T-cell (primary cell): ENCODE measurements at places on chromosomes 1 and 21. TPM values are rescaled to one million over a fixed set of nuclear protein-coding genes. Genes with fewer than 3 reads are reported as not detected.

DNA sequence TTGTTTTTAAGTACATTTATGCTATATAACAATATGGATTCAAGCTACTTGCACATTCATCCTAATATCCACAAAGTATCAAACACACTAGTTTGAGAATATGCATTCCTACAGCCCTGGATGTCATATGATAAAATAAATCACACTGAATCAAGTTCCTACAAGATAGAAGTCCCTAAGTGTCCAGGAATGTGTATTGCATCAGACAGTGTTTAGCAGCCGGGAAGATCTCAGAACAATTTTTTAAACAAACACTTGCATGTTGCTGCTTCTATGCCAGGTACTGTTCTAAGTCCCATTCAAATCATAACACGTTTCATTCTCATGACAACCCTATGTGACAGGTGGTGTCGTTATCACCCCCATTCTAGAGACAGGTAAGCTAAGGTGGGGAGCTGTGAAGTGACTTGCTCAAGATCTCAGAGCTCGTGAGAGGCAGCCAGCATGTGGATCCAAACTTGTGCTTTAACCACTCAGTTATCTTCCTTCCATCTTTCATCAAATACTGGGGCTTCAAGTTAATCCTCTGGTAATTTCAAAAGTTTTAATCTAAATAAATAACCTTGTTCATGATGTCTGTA is 68.3 kb upstream of the KIF26B start:
- no peak overlapping the region for H3K27ac ChIP-seq
- H3K4me3 ChIP-seq: no peak overlapping the region
- H3K4me1 ChIP-seq: no peaks in the 10 kb centered on the region
- H3K27me3 ChIP-seq: no peaks in the 10 kb centered on the region
- DNase-seq: no peak

GRCh38 chr1:44740179-44740617 is 561 bp downstream of the KIF2C start:
- peaks cover 5% of the 10 kb centered on the region for H3K4me1 ChIP-seq
- no peaks in the 10 kb centered on the region for H3K36me3 ChIP-seq
- peak overlapping the region; percentile 84 for H3K27ac ChIP-seq
- DNase-seq: no peak
- H3K27me3 ChIP-seq: no peaks in the 10 kb centered on the region

DNA sequence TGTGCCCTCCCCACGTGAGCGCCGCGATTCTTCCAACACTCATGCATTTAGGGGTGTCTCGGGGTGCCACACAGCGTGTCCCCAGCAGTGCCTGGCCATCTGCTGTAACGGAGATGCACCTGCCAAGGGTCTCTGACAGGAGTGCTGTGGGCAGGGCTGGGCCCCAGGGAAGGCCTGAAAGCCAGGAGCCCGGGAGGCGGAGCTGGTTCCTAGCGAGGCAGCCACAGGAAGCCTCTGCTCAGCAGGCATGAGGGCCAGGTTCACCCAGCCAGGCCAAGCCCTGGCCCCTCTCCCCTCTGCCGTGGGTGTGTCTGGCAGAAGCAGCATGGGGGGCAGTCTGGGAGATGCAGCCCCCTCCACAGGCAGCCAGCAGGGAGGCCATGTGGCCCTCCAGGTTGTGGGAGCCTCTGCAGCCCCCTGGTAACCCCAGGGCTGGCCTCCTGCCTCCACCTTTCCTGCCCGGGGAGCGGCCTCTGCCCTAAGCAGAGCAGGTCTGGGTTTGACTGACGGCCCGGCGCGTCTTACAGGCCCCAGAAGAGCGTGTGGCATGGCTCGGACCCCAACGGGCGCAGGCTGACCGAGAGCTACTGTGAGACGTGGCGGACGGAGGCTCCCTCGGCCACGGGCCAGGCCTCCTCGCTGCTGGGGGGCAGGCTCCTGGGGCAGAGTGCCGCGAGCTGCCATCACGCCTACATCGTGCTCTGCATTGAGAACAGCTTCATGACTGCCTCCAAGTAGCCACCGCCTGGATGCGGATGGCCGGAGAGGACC is 30.4 kb downstream of the SLC19A1 start:
- no peaks in the 10 kb centered on the region for H3K4me1 ChIP-seq
- no peak overlapping the region for H3K27ac ChIP-seq
- DNase-seq: no peak
- H3K4me3 ChIP-seq: no peak overlapping the region
- H3K36me3 ChIP-seq: peaks cover 9% of the 10 kb centered on the region
- H3K27me3 ChIP-seq: no peaks in the 10 kb centered on the region

DNA sequence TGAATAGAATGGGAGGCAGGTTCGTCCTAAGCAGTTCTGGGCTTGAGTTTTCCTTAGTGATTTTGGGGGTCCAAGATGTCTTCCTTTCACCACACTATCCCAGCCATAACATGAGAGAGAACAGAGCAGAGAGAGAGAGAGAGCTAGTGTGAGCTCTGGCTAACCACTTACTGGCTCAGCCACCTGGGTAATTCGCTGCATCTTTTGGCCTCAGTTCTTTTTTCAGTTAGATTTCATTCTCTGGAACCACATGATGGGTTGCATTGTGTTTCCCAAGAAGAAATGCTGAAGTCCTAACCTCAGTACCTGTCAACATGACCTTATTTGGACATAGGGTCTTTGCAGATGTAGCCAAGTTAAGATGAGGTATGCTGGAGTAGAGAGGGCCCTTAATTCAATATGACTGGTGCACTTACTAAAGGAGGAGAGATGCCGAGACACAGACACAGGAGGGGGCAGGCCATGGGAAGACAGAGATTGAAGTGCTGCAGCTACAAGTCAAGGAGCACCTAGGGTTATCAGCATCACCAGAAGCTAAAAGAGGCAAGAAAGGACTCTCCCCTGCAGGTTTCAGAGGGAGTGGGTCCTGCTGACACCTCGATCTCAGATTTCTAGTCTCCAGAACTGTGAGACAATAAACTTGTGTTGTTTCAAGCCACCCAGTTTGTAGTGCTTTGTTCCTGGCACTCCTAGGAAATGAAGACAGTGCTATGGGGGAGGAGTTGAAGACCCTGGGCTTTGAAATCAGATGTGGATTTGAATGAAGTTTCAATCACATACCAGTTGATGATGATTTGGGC is 26.2 kb upstream of the TARBP1 start:
- H3K27me3 ChIP-seq: no peaks in the 10 kb centered on the region
- no peaks in the 10 kb centered on the region for H3K4me1 ChIP-seq
- no peak overlapping the region for H3K4me3 ChIP-seq
- no peaks in the 10 kb centered on the region for H3K36me3 ChIP-seq
- DNase-seq: no peak

GRCh38 chr1:214954617-214954949 is 128.0 kb upstream of the KCNK2 start:
- no peak for DNase-seq
- H3K36me3 ChIP-seq: no peaks in the 10 kb centered on the region
- no peak overlapping the region for H3K4me3 ChIP-seq
- no peaks in the 10 kb centered on the region for H3K27me3 ChIP-seq
- H3K4me1 ChIP-seq: no peaks in the 10 kb centered on the region
- no peak overlapping the region for H3K27ac ChIP-seq

GRCh38 chr1:234971586-234972297 is 156.9 kb downstream of the TOMM20 start:
- no peaks in the 10 kb centered on the region for H3K36me3 ChIP-seq
- H3K27ac ChIP-seq: peak overlapping the region; percentile 3
- peaks cover 5% of the 10 kb centered on the region for H3K4me1 ChIP-seq
- DNase-seq: no peak
- H3K4me3 ChIP-seq: no peak overlapping the region
- H3K27me3 ChIP-seq: no peaks in the 10 kb centered on the region

GRCh38 chr1:44076066-44076465 is 42.6 kb upstream of the KLF17 start:
- H3K36me3 ChIP-seq: no peaks in the 10 kb centered on the region
- H3K27me3 ChIP-seq: no peaks in the 10 kb centered on the region
- H3K4me1 ChIP-seq: no peaks in the 10 kb centered on the region
- H3K27ac ChIP-seq: no peak overlapping the region

DNA sequence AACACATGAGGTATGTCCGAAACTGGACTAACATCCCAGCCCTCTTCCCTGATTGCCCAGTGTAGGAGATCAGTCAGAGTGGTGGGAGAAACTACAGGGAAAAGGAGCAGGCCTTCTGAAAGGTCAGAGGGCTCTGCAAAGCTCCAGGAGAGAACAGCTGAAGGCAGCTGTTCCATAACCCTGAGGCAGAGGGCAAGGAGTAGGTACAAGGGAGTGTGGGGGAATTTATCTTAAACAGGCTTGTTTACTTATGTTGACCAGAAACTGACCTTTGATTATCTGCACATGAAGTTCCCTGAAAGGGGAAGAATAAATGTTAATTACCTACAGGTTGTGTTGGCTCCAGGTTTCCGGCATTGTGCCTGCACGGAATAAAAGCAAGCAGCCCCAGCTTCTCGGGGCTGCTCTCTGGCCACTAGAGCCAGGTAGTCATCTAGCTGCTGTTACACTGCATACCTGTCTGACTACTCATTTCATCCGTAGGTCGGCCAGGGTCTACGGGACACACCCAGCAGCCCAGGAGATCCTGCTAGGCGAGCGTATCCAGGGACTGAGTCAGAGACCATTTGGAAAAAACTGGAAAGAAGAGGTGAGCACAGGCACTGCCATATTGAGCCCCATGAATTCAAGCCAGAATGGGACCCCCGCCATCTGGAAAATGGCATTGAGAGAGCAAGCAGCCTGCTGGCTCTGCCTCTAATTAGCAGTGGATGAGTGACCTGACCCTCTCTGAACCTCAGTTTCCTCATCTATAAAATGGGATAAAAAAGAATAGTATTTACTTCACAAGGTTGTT is 14.9 kb upstream of the PAQR7 start:
- no peaks in the 10 kb centered on the region for H3K4me1 ChIP-seq
- no peaks in the 10 kb centered on the region for H3K36me3 ChIP-seq
- no peak for DNase-seq
- H3K4me3 ChIP-seq: no peak overlapping the region
- no peaks in the 10 kb centered on the region for H3K27me3 ChIP-seq
- no peak overlapping the region for H3K27ac ChIP-seq

GRCh38 chr1:47396671-47397196 is 19.4 kb upstream of the FOXE3 start:
- H3K4me1 ChIP-seq: no peaks in the 10 kb centered on the region
- no peak overlapping the region for H3K27ac ChIP-seq
- DNase-seq: no peak
- no peak overlapping the region for H3K4me3 ChIP-seq
- peaks cover 16% of the 10 kb centered on the region for H3K27me3 ChIP-seq
- H3K36me3 ChIP-seq: no peaks in the 10 kb centered on the region

DNA sequence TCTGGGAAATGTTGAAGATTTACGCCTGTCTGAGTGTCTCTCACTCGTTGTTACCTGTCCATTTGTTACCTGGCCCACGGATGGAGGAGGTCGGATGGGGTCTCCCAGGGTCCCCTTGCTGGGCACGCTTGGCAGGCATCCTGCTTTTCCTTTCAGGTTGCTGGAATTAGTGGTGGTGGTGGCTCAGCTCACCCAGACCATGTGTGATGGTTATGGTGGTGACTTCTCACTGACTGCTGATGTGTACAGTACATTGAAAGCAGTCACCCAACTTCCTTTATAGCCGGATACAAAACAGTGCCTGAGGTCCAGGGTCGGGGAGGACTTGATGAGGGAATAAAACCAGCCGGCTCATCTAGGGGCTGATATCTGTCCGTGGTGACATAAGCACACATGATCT is 19.5 kb downstream of the MAPKAPK2 start:
- H3K4me3 ChIP-seq: no peak overlapping the region
- peaks cover 35% of the 10 kb centered on the region for H3K4me1 ChIP-seq
- H3K27ac ChIP-seq: peak overlapping the region; percentile 76

- no peaks in the 10 kb centered on the region for H3K4me1 ChIP-seq
- no peaks in the 10 kb centered on the region for H3K36me3 ChIP-seq
- no peak for DNase-seq
- no peak overlapping the region for H3K4me3 ChIP-seq
- H3K27ac ChIP-seq: no peak overlapping the region
- H3K27me3 ChIP-seq: peaks cover 37% of the 10 kb centered on the region
These were observed 164.9 kb downstream of the DYRK1A start for GRCh38 chr21:37531431-37531932.

- H3K27me3 ChIP-seq: peaks cover 13% of the 10 kb centered on the region
- H3K4me3 ChIP-seq: no peak overlapping the region
- H3K27ac ChIP-seq: no peak overlapping the region
- DNase-seq: no peak
These were observed 14.9 kb upstream of the MGST3 start for GRCh38 chr1:165616054-165616612.

GRCh38 chr1:221740993-221741702 is 741 bp downstream of the DUSP10 start:
- peaks cover 29% of the 10 kb centered on the region for H3K4me1 ChIP-seq
- peak overlapping the region; percentile 84 for H3K27ac ChIP-seq
- H3K36me3 ChIP-seq: peaks cover 15% of the 10 kb centered on the region
- H3K4me3 ChIP-seq: peak overlapping the region; percentile 89

- H3K27ac ChIP-seq: no peak overlapping the region
- H3K36me3 ChIP-seq: no peaks in the 10 kb centered on the region
- H3K4me1 ChIP-seq: peaks cover 4% of the 10 kb centered on the region
These were observed 2.4 kb downstream of the CFH start for GRCh38 chr1:196654271-196654670.

- no peak overlapping the region for H3K27ac ChIP-seq
- no peak overlapping the region for H3K4me3 ChIP-seq
- H3K27me3 ChIP-seq: no peaks in the 10 kb centered on the region
- no peak for DNase-seq
- no peaks in the 10 kb centered on the region for H3K36me3 ChIP-seq
These were observed 307.3 kb downstream of the PTPRU start for GRCh38 chr1:29543586-29543985.

GRCh38 chr1:31207046-31207445 is 32.6 kb downstream of the NKAIN1 start:
- DNase-seq: no peak
- H3K27ac ChIP-seq: no peak overlapping the region
- H3K27me3 ChIP-seq: peaks cover 4% of the 10 kb centered on the region

GRCh38 chr1:248697907-248698306 is 4.7 kb downstream of the OR14I1 start:
- DNase-seq: no peak
- H3K4me3 ChIP-seq: no peak overlapping the region
- H3K4me1 ChIP-seq: no peaks in the 10 kb centered on the region

The CLCA1 gene
- total RNA-seq: not detected

The HLX gene
- 0.32 TPM for total RNA-seq

The FNDC10 gene
- total RNA-seq: 5.9 TPM

The KCNE2 gene
- not detected for total RNA-seq

The GBP5 gene
- 119 TPM for total RNA-seq

The LRRC71 gene
- not detected for total RNA-seq

The SH3GLB1 gene
- total RNA-seq: 47.0 TPM
